Right hindlimb (tissue), 1 donor: ENCODE measurements at places on chromosomes 12 and 14.

DNA sequence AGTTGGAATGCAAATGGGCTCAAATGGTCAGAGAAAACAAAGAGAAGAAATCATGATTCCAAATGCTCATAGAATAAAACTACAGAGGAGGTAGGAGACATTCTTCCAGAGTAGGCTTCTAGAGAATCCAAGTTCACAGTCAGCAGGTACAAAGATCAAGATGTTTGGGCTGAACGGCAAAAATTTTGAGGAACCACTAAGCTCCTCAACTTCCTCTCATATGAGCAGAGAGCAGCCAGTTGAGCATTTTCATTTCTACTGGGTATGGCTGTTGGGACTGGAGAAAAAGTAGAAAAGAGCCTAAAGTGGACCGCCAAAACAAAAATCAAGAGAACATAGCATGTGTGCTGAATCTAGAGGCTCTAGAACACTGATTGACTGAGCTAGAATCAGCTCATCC lies 73.8 kb upstream of the ARID2 start:
- DNase-seq, result no peak

DNA sequence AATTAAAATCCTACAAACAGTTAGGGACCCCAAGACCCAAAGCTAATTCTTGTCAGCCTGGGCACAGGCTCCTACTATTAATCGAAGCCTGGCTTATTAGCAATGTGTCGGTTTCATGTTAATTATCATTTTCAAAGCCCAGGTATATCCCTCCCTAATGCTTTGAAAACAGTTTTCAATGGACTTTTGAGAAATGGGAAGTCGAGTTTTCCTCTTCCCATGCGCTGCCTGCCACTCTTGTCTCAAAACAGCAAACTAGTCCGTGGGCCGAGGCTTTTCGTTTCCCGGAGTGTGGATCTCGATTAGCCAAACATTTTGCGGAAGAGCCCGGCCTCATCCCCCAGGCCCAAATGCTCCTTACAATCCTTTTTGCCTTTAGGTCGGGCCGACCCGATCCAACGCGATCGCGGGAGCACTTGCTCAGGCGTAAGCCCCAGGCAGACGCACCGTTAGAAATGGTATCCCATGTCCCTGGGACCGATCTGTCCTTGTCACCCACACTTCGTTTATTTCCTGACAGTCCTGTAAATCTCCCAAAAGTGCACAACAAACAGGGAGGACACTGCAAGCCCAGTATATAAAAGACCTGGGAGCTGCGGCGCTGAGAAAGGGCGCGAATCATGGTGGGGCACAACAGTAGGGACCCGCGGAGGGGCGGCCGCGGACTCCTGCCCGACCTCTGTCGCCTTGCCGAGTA lies 1.5 kb downstream of the SIX6 start:
- no peak for DNase-seq

DNA sequence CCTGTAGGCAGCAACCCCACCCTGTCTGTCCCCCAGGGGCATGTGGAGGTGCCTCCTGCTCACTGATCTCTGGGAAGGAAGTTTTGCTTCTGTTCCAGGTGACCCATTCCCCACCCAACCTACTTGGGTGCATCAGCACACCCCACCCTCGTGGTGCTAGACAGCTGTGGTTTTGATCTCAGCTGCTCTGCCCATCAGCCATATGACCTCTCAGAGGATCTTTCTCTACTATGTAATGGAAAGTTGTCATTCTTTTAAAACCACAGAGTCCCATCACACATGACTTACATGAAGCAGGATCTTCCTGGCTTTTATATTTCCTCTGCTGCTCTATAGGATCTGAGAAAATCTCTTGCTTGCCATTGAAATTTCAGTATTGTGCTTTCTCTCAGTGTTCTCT lies 13.5 kb upstream of the KRT82 start:
- DNase-seq, result no peak

GRCh38 chr14:69346710-69347109 lies 51.4 kb downstream of the ERH start:
- no peak for DNase-seq

DNA sequence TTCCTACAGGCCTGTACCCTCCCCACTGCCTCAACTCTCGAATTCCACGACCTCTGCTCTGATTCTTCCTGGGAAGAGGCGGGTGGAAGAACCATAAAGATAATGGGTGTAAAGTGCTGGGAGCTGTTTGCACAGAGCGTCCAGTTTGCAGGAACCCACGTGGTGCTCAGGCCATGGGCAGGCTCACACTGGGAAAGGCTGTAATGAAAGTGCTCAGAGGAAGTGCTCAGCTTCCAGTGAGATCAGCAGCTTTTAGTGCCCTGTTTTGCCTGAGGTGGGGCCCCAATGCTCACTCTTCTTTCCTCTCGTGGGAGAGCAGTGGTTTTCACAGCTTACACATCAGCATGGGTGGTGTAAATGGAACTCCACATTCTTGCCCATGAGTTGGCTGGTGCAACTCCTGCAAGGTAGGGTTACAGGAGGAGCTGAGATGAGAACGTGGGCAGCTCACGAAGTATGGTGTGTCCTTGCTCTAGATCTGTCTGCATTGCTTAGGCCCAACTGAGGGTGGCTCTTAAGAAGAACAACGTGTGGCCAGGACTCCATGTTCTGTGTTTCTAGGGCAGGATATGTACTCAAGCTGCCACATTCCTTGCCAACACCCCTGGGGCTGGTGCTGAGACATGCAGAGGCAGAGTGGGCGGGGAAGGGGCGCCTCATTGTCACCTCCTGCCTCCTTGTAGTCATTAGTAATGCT lies 2.9 kb downstream of the TMEM63C start:
- no peak for DNase-seq

DNA sequence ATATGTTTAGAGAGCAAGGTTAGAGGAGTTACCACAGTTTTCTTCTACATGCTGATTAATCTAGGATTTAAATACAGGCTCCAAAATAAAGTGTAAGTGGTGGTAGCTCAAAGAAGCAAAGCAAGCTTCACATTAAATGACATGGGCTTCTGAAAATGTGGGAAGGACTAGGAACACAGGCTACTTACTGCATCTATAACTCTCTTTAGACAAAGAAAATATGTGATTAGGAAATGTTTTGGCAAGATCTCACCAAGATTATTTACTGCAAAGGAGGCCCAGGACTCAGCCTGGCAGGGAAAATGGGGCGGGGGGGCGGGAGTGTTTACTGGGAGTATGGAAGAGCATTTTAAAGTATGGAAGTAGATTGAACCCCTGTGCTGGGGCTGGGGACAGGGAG lies 39.4 kb downstream of the ETV6 start:
- DNase-seq, result no peak

- DNase-seq, result no peak
Observed at GRCh38 chr12:121812921-121813896, 9.4 kb downstream of the SETD1B start.

GRCh38 chr14:99676657-99677056 lies 7.4 kb upstream of the CYP46A1 start:
- peak; percentile 19 for DNase-seq

- no peak for DNase-seq
Observed at GRCh38 chr12:71371122-71371521, 68.5 kb upstream of the LGR5 start.

DNA sequence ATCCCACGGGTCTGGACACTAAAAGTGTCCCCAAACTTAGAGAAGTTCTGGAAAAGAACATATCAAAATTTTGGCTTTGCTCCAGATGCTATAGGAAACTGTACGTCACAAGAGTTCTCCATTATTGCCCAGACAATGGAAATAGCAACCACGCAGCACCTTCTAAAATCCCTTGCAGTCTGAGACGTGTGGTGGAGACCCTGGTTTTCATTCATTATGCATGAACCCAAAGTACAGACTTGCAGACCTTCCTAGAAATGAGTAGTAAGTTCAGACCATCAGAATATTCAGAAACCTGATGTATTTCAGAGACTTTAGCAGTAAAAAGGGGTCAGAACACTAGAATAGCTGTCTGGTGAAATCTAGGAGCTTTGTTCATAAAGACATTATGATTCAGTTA lies 50.0 kb upstream of the BCL2L14 start:
- DNase-seq, result no peak

DNA sequence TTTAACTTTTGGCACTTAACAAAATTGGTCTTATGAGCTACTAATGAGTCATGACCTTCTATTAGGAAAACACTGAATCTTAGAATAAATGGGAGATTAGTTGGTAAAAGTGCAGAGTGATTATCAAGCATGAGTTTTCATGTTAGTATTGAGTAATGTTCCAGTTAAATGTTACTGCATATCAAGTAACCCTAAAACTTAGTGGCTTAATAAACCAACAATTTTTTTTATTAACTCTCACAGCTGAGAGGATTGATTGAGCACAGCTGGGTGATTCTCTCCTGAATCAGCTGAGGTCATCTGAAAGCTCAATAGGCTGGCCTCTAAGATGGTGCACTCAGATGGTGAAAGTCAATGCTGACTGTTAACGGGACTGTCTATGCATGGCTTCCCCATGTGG lies 248.6 kb downstream of the BCL11B start:
- no peak for DNase-seq

- no peak for DNase-seq
Observed at GRCh38 chr12:272942-273341, 10.3 kb upstream of the SLC6A13 start.

DNA sequence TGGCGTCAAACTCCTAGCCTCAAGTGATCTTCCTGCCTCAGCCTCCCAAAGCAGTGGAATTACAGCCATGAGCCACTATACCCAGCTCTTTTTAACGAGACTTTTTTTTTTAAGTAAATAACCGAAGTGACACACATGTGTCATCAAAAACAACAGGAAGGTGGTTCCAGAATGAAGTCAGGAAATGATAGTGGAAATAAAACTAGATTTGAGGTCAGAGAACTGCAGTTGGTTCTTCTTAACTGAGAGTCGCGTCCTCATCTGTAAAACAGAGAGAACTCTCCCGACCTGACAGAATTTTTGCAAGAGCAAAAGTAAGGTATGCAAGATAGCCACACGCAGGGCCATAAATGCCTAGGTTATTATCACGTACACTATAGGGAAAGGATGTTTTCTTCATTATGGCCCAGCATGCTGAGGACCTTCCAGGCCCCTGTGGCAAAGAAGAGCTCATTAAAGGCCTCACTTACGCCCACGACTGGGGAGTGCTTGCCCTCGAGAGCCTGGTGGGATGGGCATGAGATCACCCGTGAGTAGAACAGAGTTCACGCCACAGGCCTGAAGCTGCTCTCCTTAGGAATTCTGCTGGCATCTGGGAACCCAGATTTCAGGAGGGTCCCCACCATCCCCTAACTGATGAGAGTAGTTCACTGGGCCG lies 67.2 kb downstream of the SCARB1 start:
- no peak for DNase-seq

DNA sequence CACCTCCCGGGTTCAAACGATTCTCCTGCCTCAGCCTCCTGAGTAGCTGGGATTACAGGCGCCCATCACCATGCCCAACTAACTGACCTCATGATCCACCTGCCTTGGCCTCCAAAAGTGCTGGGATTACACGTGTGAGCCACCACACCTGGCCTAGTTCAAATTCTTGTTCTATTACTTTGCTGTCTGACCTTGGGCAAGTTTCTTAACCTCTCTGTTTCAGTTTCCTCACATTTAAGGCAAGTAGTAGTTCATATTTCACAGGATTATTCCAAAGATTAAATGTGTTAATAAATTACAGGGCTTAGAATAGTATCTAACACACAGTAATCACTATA lies 10.9 kb downstream of the RXYLT1 start:
- no peak for DNase-seq

GRCh38 chr14:29521526-29522137 lies 406.0 kb downstream of the PRKD1 start:
- no peak for DNase-seq

- no peak for DNase-seq
Observed at GRCh38 chr12:66187821-66188220, 1.2 kb upstream of the IRAK3 start.

- no peak for DNase-seq
Observed at GRCh38 chr14:20580242-20580641, 7.6 kb downstream of the RNASE11 start.

GRCh38 chr12:131131077-131131807 lies 177.5 kb downstream of the ADGRD1 start:
- no peak for DNase-seq

GRCh38 chr12:124636138-124636978 lies 68.9 kb upstream of the NCOR2 start:
- DNase-seq, result no peak

DNA sequence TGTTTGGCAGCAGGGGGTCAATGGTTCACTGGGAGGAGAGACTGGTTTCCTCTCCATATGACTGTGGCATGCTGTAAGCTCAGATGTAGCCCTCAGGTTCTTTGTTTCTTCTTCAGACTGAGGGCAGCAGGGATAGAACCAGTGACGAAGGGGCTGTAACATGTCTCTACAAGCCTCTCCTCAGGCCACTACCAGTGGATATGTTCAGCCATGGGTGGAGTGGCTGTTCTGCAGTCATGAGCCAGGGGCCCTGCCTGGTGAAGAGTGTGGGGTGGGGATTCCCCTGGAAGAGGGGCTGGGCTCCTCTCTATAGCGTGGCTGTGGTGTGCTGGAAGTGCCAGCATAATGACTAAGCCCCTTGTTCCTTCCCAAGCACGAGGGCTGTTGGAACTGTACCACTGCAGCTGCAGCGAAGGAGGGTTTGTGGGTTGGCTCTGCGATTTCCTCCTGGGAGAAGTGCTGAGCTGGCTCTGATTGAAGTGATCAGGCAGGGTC lies 55.8 kb downstream of the CMAS start:
- peak; percentile 58 for DNase-seq

GRCh38 chr12:2228535-2228934 lies 175.7 kb downstream of the CACNA1C start:
- no peak for DNase-seq

GRCh38 chr14:58671436-58671835 lies 33.7 kb downstream of the DACT1 start:
- DNase-seq, result no peak

GRCh38 chr14:90660865-90661570 lies 155.2 kb downstream of the TTC7B start:
- no peak for DNase-seq

DNA sequence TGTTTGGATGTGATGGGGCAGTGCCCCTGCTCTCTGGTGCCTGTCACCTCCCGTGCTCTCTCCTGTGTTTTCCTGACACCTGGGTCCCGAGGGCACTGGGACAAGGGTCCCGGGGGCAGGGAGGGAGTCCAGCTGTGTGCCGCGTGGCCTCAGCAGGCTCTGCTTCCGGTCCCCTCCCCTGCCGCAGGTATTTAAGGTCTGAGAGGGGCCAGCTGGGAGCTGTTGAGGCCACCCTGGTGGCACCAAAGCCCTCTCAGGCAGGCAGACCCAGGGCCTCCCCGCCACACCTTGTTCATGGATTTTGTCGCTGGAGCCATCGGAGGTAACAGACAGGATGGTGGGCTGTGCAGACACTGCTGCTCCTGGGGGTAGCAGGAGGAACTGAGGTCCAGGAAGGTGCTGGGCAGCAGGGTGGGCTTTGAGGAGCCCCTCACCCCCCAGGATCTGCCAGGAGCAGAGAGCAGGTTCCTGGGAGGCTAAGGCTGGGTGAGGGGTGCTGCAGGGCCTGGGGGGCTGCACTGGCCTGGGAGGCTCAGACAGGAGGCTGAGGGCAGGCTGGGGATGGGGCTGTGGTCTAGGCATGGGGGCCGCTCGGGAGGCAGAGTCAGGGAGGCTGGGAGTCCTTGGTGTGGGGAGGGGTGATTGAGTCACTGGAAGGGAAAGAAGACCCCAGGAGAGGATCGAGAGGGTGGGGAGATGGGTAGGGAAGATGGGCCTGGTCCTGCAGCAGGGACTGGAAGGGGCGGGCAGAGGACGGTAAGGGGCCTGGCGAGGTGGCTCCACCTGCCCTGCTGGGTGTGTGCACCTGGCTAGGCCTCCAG lies at the start of gene SLC25A47:
Gene SLC25A47 (plus strand): TSS at position 219 of the 821 bp plus-strand sequence. CDS start 76 bp downstream, at position 295.
- DNase-seq, result no peak
